Activated naive CD8-positive, alpha-beta T cell treated with anti-CD3 and anti-CD28 coated beads, Interleukin-2, amount 10 ng/mL, durations not matched to agents 7 days and 5 days (primary cell): ENCODE measurements at places on chromosomes 4 and X. TPM values are rescaled to one million over a fixed set of nuclear protein-coding genes. Genes with fewer than 3 reads are reported as not detected.

GRCh38 chr4:787561-787981 lies 38.4 kb downstream of the CPLX1 start:
- peak; percentile 52 for DNase-seq

MBTPS2 gene
- 9.0 TPM for total RNA-seq

GRCh38 chrX:46743046-46743445 lies 15.9 kb downstream of the SLC9A7 start:
- DNase-seq: no peak

GRCh38 chr4:15144249-15144966 lies 142.1 kb downstream of the CPEB2 start:
- DNase-seq: no peak

DNA sequence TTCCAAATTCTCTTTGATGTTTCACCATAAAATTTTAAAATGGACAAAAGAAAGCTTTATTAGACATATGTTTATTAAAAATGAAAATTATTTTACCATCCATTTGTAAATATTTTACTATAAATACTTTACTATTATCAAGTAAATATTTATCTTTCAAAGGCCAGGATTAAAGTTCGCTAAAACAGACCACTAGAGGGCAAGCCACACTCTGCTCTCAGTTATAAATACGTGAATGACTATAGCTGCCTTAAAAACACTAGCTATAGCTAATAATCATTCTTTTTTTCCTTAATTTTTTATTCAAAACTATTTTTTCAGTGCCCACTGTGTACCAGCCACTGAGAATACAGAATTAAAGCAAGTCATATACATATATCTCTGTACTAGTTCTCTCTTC lies 38.6 kb downstream of the UNC5C start:
- DNase-seq: no peak

CCDC110 gene
- total RNA-seq: 0.19 TPM

DNA sequence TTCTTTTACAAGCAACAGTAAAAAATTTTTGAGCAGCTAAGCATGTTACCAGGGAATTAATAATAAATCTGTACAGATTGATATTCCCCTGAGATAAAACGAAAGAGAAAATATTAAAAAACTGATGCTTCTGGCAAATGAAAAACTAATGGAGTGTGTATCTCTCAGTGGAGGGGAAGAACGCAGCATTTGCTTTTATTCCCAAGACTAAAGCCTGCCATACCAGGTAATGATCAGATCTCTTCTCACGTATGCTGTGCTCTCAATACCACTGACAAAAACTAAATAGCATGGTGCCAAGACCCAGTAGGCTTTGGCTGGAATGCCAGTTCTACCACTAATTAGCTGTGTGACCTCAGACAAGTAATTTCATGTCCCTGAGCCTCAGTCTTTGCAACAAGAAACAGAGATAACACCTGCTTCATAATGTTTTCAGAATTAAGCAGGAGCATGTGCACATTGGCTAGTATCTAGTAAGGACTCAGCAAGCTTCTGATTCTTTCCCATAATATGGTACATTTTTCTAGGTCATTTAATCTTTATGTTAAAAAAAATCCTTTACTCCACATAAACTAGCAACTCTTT lies 179.6 kb downstream of the CENPC start:
- DNase-seq: no peak

- DNase-seq: no peak
Measured at GRCh38 chrX:135651647-135652295, 61.7 kb upstream of the CT45A1 start.

MAML3 gene
- total RNA-seq: 4.7 TPM

CRMP1 gene
- total RNA-seq: not detected

DNA sequence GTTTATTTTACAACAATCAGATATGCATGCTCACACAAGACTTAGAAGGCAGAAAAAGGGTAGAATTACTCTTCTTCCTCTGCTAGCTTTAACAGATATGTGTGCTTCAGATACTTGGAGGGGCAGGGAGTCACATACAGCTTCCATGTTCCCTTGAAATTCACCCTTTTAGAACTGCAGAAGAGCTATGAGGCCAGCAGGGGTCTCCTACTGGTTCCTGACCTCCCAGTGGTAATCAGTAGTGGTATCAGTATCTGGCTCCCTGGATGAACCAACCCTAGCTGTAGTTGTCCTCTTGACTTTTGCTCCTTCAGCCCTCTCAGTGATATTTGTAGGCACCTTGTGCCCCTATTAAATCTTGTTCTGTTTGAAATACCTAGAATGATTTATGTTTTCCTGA lies 81.5 kb downstream of the RCHY1 start:
- DNase-seq: no peak

- no peak for DNase-seq
Measured at GRCh38 chr4:175999944-176000343, 65.7 kb upstream of the WDR17 start.

DNA sequence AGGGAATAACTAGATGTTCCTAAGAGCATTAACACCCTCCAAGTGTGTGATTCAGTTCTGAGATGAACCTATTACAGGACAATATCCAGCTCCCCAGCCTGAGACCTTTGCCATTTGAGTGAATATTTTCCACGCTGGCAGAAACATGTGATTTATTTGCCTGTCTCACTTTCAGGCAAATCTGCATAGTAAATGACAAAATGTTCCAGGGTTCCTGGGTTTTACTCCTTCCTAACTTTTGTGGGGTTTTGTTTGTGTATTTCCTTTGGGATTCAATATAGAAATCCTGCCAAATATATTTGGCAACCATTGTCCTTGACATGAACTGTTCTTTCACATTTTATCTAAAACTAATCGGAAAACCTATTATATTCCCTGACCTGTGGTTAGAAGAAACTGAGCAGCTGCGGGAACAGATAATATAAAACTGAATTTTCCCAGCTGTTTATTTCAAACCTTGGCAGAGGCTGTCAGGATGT lies 12.5 kb downstream of the F8 start:
- no peak for DNase-seq

- no peak for DNase-seq
Measured at GRCh38 chr4:38133711-38134480, 173.7 kb downstream of the PTTG2 start.

GAGE2A gene
- total RNA-seq: not detected

CACNA1F gene
- total RNA-seq: 2.2 TPM

RPA4 gene
- 0.94 TPM for total RNA-seq

- DNase-seq: no peak
Measured at GRCh38 chr4:168555437-168555836, 58.6 kb downstream of the PALLD start.

DNA sequence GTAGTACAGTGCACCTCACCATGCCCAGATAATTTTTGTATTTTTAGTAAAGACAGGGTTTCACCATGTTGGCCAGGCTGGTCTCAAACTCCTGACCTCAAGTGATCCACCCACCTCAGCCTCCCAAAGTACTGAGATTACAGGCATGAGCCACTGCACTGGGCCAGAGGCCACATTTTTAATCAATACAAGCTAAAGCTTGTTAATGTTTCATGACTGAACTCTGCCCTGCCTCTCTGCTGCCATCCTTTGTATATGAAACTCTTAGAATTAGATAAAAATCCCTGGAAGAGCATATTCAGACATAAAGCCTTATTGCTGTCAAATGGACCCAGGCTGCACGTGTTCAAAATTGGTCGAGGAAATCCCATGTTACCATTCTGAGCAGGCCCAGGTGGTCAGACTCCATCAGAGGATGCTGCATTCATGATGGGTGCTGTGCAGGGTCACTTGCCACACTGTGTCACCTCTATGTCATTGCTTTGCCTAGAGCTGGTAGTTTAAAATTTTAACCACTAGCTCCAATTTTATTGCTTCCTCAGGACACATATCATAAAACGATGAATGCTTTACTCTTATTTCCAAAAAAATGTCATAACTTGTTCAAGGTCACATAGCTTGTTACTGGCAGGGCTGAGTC lies 45.2 kb downstream of the LNX1 start:
- DNase-seq: no peak

GRCh38 chrX:109384699-109385098 lies 97.2 kb downstream of the GUCY2F start:
- DNase-seq: no peak

SPANXN4 gene
- not detected for total RNA-seq

TGIF2LX gene
- not detected for total RNA-seq

DNA sequence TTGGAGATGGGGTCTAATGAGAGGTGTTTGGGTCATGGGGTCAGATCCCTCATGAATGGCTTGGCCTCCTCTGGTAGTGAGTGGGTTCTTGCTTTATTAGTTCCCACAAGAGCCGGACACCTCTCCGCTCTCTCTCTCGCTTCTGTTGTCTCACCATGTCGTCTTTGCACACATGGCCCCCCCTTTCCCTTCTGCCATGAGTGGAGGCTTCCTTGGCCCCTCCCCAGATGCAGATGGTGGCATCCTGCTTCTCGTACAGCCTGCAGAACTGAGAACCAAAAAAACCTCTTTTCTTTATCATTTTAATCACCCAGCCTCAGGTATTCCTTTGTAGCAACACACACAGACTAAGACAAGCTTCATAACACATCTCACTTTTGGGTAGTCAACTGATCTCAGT lies 49.6 kb upstream of the SPRY1 start:
- DNase-seq: no peak

FGFR3 gene
- total RNA-seq: not detected

GRCh38 chr4:165208741-165209388 lies 1.5 kb downstream of the KLHL2 start:
- no peak for DNase-seq

CENPU gene
- total RNA-seq: 46.0 TPM

DNA sequence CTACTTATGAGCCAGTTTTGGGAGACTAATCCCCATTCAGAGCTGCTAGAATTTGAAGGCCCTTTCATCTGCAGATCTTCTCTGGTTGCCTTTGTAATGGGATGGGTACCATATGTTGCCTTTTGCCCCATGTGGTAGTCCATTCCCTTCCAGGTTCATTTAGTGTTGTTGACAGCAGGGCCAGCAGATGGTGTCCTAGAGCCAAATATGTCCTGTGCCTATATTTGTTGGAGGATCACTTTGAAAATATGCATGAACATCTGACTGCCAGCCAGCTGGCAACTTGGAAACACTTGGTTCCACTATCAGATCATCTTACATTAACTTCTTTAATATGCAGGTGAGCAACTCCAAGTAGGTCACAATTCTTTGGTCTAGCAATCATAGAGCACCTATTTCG lies 30.4 kb downstream of the CFAP299 start:
- peak; percentile 40 for DNase-seq

CT45A10 gene
- total RNA-seq: not detected

DNA sequence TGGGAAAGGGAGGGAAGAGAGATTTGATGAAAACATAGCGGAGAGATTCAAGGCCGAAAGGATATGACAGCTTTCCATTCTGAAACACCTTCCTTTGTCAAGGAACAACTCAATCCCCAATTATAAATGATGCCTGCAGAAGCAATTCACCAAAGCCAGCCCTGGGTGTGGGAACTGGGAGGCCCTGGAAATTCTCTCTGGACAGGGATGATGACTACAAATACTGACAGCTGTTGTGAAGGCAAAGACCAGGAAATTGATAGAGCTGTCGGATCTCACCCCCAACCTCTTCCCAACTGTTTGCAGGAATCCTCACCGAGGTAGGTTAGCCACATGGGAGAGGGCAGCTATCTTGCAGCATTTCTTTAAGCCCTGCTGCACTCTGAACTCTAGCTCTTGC lies 54.3 kb downstream of the CCDC149 start:
- no peak for DNase-seq

DRD5 gene
- total RNA-seq: not detected

DNA sequence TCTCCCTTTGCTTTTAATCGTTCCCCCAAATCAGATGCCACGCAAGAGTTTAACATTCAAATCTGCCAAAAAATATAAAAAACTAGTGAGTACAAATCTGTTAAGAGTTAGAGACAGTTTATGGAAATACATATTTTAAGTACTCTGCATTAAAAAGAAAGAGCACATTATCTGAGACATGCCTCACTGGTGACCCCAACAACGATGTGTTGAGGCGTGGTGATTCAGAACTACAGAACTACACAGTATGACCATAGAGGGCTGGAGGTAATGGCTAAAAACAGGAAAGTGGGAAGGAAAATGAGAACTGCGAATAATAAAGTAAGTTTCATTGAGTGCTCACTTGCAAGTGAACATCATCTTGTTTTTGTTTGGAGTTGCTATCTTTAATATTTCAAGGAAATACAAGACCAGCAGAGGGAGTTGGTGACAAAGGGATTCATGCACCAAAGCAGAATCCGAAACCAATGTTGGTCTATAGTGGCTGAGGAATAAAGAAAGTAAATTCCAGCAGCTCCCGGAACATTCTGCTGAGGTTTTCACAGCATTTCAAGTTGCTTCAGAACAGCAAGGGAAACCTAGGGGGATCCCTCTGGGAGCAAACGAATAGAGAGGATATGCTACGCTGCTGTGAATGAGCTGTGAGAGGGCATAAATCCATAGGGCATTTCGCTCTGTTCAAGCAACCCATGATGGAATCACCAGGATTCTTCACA lies 92.2 kb downstream of the DCHS2 start:
- DNase-seq: no peak

DNA sequence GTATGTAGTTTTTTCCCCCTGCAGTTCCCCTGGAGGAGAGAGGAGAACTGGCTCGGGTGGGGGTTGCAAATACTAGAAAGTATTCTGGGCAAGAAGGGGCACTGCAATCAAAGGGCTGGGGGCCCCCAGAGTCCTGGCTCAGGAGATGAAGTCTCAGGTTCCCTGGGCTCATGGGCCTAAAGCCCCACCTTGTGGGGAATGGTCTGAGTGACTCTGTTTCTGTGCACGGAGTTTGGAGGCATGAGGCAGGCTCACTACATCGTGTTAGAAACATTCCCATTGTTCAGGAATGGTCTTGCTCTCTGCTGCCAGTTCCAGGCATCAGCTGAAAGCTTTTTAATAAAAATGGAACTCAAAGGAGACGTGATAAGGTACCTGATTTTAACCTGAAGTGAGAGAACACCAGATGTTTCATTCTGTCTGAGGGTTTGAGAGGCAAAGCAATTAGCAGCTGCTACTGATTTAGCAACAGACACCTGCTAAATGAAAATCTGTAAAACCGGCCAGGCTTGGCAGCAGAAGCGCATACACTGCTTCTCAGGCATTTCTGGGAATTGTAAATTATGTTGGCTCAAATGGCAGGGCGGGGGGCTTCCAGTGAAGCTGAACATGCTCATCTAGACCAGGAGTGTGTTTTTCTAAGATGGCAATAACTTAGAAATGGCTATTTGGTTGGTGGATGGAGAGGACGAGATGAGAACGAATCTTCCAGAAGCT lies 122.7 kb downstream of the TMEM164 start:
- DNase-seq: no peak

ZNF630 gene
- total RNA-seq: 3.7 TPM

HS3ST1 gene
- 0.47 TPM for total RNA-seq

SSX2B gene
- total RNA-seq: not detected

SRPX gene
- total RNA-seq: 3.5 TPM

GRCh38 chrX:114599305-114599704 lies 15.4 kb downstream of the HTR2C start:
- DNase-seq: no peak

DNA sequence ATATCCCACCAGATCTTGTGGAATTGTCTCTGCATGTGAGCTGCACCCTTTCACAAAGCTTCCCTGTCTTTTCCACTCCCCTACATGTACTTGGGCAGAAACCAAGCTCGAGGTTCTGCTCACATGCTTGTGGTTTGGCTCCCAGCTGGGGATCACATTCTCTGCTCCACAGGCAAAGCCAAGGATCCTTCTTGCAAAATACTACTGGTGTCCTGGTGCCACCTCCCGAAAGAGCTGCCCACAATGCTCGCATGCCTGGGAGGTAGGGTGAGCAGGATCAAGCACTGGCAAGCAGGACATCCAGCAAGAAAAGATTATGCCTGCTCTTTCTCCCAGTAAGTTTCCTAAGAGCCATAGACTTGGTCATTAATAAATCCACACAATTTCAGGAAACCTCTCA lies 45.1 kb upstream of the PPARGC1A start:
- no peak for DNase-seq

ZNF81 gene
- total RNA-seq: 14.3 TPM

GRCh38 chrX:12118134-12118533 lies 20.1 kb upstream of the FRMPD4 start:
- DNase-seq: no peak
